ENCODE measurements at places on chromosomes 1 and 21. TPM values are rescaled to one million over a fixed set of nuclear protein-coding genes. Genes with fewer than 3 reads are reported as not detected.
A peak's percentile ranks its signal among the peaks of the same experiment; 100 is the strongest.

GRCh38 chr1:206757524-206758266, 12.9 kb upstream of the IL19 start:
- H3K27ac ChIP-seq, result no peak overlapping the region
- DNase-seq, result no peak
- no peaks in the 10 kb centered on the region for H3K36me3 ChIP-seq
- H3K4me1 ChIP-seq, result no peaks in the 10 kb centered on the region

The HSD3B1 gene
- not detected for total RNA-seq

DNA sequence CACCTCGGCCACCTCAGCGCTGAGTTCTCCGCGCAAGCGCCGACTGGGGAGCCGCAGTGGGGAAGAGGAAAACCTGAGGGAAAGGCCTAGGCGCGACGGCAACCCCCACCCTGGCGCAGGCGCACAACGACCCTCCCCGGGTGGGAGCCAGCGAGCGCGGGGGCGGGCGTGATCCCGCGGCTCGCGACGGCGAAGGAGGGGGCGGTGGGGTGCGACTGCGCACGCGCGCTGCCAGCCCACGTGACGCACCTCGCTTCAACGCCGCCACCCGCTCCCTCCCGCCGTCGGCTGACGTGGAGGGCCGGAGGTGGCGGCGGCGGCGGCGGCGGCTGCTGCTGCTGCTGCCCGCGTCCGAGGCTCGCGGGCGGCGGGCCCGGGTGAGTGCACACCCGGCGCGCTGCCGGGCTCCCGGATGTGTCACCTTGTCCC, at the start of the genes PIGP and TTC3:
TSS of gene PIGP (minus strand) at position 84 of the 429 bp plus-strand sequence. CDS start 556 bp downstream, outside the sequence.
TSS of gene TTC3 (plus strand) at position 267 of the 429 bp plus-strand sequence. CDS start 14,004 bp downstream, outside the sequence.
- no peaks in the 10 kb centered on the region for H3K4me1 ChIP-seq
- peak within 1 kb of the TSS; percentile 97 for H3K27ac ChIP-seq
- DNase-seq, result peak; percentile 98

The FAM163A gene
- not detected for total RNA-seq

The SPRR2A gene
- 0.60 TPM for total RNA-seq

DNA sequence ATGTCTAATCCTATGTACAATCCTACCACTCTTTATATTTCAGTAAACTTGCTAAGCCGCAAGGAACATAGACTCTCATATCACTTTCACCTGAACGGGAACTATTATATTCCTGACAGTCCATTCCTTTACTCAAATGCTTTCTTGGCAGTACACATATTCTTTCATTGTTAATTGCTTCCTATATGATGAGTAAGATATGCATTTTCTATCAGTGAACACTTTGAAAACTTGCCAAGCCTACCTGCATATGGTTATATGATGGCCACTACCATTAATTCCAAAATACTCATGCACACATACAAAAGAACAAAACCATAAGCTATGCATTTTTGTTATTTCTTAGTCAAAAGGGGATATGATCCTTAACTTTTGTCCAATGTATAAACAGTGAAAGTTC, 341.5 kb downstream of the VAV3 start:
- H3K27me3 ChIP-seq, result no peaks in the 10 kb centered on the region
- DNase-seq, result no peak
- no peaks in the 10 kb centered on the region for H3K36me3 ChIP-seq
- no peak overlapping the region for H3K4me3 ChIP-seq
- H3K4me1 ChIP-seq, result no peaks in the 10 kb centered on the region
- H3K27ac ChIP-seq, result no peak overlapping the region

The ENTREP3 gene
- 22.8 TPM for total RNA-seq

The NHLH1 gene
- 0.09 TPM for total RNA-seq

DNA sequence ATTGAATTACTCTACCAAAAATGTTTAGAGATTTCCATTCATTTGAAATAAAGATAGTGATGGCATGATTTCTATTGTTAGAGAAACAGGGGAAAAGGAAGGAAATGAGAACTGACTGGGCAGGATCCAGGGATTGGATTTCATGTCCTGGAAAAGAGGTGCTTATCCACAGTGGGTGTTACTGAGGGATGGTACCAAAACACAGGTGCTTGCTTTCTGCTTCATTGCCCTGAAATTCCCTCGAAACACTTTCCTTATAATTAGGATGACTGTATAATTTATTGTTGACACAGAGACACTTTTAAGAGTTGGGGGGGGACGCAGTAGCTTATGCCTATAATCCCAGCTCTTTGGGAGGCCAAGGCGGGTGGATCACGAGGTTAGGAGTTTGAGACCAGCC, 185.0 kb upstream of the KCNK2 start:
- H3K36me3 ChIP-seq, result no peaks in the 10 kb centered on the region
- H3K4me3 ChIP-seq, result no peak overlapping the region
- no peak overlapping the region for H3K27ac ChIP-seq

DNA sequence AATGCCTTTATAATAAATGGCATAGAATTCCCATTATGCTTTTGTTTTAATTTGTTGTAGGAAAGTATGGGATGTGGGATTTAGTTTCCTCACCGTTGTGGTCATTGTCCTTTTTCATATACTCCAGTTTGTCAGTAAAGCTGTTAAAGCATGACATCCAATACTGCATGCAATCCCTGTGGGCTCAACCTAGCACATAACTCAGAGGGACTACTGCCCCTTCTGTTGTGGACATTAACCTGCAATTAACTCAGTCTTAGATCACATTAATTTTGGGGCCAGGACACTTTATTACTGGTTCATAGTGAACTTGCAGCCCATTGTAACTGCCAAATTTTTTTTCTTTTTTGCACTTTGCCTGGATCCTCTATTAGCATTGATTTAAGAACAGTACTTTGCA, 112.5 kb downstream of the DNM3 start:
- DNase-seq, result peak; percentile 21
- no peak overlapping the region for H3K4me3 ChIP-seq
- no peaks in the 10 kb centered on the region for H3K4me1 ChIP-seq
- no peak overlapping the region for H3K27ac ChIP-seq

DNA sequence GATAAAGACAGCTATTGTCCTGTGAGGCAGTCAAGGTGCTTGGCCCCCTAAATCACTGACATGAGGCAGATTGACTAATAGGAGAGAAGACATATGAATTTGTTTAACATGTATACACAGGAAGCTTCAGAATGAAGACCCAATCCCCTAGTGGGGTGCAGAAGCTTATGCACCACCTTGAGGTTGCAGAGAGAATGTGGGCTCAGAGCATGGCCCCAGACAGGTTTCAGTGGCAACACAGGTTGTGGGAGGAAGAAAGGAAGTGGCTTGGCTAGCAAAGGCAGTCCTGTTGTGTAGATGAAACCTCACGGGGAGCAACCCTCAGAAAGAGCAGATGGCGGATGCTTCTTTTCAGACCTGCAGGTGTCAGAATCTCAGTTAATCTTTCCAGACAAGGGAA, 37.0 kb upstream of the PARP1 start:
- no peak overlapping the region for H3K4me3 ChIP-seq
- H3K27ac ChIP-seq, result no peak overlapping the region
- H3K36me3 ChIP-seq, result no peaks in the 10 kb centered on the region
- DNase-seq, result no peak
- no peaks in the 10 kb centered on the region for H3K27me3 ChIP-seq
- no peaks in the 10 kb centered on the region for H3K4me1 ChIP-seq

The FCER1G gene
- total RNA-seq, result 43.4 TPM

GRCh38 chr1:41765152-41765551, 153.6 kb downstream of the HIVEP3 start:
- H3K36me3 ChIP-seq, result no peaks in the 10 kb centered on the region
- no peak for DNase-seq
- H3K4me1 ChIP-seq, result no peaks in the 10 kb centered on the region
- H3K27me3 ChIP-seq, result no peaks in the 10 kb centered on the region

- H3K4me3 ChIP-seq, result peak overlapping the region; percentile 95
- H3K27ac ChIP-seq, result peak overlapping the region; percentile 98
- H3K4me1 ChIP-seq, result peaks cover 31% of the 10 kb centered on the region
- no peaks in the 10 kb centered on the region for H3K27me3 ChIP-seq
- peak; percentile 83 for DNase-seq
Observed at GRCh38 chr1:6601049-6601922, 1.4 kb downstream of the KLHL21 start.

GRCh38 chr21:25647647-25648046, 8.6 kb downstream of the JAM2 start:
- no peak overlapping the region for H3K4me3 ChIP-seq
- no peak overlapping the region for H3K27ac ChIP-seq
- H3K4me1 ChIP-seq, result no peaks in the 10 kb centered on the region
- H3K36me3 ChIP-seq, result no peaks in the 10 kb centered on the region

GRCh38 chr1:36321119-36321951, 2.1 kb downstream of the EVA1B start:
- no peaks in the 10 kb centered on the region for H3K27me3 ChIP-seq
- H3K4me1 ChIP-seq, result peaks cover 5% of the 10 kb centered on the region
- H3K36me3 ChIP-seq, result no peaks in the 10 kb centered on the region
- DNase-seq, result peak; percentile 95

The NTRK1 gene
- 1.0 TPM for total RNA-seq

DNA sequence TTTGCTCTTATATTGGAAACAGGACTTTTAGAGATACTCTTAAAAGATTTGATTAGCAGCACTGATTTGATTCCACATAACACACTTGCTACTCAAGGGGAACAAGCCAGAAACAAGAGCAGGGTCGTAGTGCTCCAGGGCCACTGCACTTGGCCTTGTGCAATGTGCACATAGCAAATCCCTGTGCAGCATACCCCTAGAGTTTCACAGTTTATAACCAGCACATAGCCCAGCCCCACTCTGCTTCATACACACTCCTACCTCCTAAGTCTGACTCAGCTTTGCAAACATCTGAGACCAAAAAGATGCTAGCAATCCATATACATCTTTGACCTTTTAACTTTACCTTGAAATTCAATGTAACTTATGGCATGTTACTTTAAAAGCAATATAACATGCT, 157.6 kb downstream of the VAV3 start:
- H3K4me1 ChIP-seq, result no peaks in the 10 kb centered on the region
- no peaks in the 10 kb centered on the region for H3K27me3 ChIP-seq
- no peaks in the 10 kb centered on the region for H3K36me3 ChIP-seq
- DNase-seq, result no peak

GRCh38 chr1:44919400-44919799, 67.0 kb downstream of the EIF2B3 start:
- H3K27ac ChIP-seq, result no peak overlapping the region
- DNase-seq, result no peak
- H3K4me3 ChIP-seq, result no peak overlapping the region
- H3K27me3 ChIP-seq, result no peaks in the 10 kb centered on the region
- H3K36me3 ChIP-seq, result no peaks in the 10 kb centered on the region

The CCDC17 gene
- 3.0 TPM for total RNA-seq

GRCh38 chr1:45005761-45006160, 5.4 kb downstream of the HECTD3 start:
- H3K27me3 ChIP-seq, result no peaks in the 10 kb centered on the region
- peaks cover 3% of the 10 kb centered on the region for H3K4me1 ChIP-seq
- H3K4me3 ChIP-seq, result no peak overlapping the region

The HPDL gene
- 0.66 TPM for total RNA-seq

DNA sequence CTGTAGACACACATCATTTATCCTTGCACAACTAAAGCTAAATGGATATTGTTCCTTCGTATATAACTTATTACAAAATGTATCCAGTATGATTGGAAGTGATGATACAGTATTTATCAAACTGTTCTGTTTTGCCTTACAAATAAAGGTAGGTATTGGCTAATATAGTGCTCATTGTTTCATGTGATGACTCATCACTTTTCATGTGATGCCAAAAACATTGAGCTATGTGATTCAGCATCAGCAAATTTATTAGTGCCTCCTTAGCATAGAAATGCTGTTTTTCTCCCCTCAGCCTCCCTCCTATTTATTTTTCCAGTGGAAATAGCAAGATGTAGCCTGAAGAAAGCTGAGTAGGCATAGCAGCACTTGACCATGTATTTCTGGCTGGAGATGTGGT, 228.6 kb upstream of the LYPLAL1 start:
- no peaks in the 10 kb centered on the region for H3K36me3 ChIP-seq
- no peak for DNase-seq
- no peaks in the 10 kb centered on the region for H3K27me3 ChIP-seq
- H3K4me1 ChIP-seq, result no peaks in the 10 kb centered on the region
- no peak overlapping the region for H3K4me3 ChIP-seq

GRCh38 chr1:60151311-60151710, 77.7 kb upstream of the C1orf87 start:
- H3K27me3 ChIP-seq, result no peaks in the 10 kb centered on the region
- no peaks in the 10 kb centered on the region for H3K4me1 ChIP-seq
- no peak overlapping the region for H3K27ac ChIP-seq
- H3K4me3 ChIP-seq, result no peak overlapping the region

GRCh38 chr1:244741692-244742091, 88.8 kb downstream of the DESI2 start:
- H3K27ac ChIP-seq, result no peak overlapping the region
- H3K27me3 ChIP-seq, result no peaks in the 10 kb centered on the region
- H3K36me3 ChIP-seq, result no peaks in the 10 kb centered on the region

GRCh38 chr21:28426545-28426944, 566.1 kb downstream of the LTN1 start:
- H3K4me1 ChIP-seq, result no peaks in the 10 kb centered on the region
- no peaks in the 10 kb centered on the region for H3K27me3 ChIP-seq
- H3K36me3 ChIP-seq, result no peaks in the 10 kb centered on the region
- H3K27ac ChIP-seq, result no peak overlapping the region

GRCh38 chr1:50659107-50659662, 235.9 kb upstream of the DMRTA2 start:
- H3K36me3 ChIP-seq, result no peaks in the 10 kb centered on the region
- H3K4me3 ChIP-seq, result no peak overlapping the region
- H3K27me3 ChIP-seq, result no peaks in the 10 kb centered on the region
- H3K27ac ChIP-seq, result no peak overlapping the region
- DNase-seq, result no peak
- H3K4me1 ChIP-seq, result no peaks in the 10 kb centered on the region

The SETD4 gene
- 22.5 TPM for total RNA-seq

DNA sequence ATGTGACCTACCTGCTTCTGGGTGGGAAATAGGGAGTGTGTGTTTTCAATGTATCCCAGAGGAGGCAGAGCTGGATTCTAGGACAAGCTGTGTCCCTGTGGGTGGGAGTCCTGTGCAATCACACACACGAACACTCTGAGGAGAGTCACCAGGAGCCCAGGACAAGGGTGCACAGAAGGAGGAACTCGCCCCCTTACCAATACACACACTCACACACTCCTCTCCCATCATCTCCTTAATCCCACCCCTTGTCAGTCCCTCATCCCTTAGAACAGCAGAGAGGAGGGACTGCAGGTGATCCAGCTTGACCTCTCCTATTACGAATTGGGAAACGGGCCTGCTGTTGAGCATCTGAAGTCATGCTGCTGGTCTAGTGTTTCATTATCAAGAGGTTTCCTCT, 8.5 kb upstream of the MYBPHL start:
- peaks cover 14% of the 10 kb centered on the region for H3K36me3 ChIP-seq
- no peaks in the 10 kb centered on the region for H3K4me1 ChIP-seq
- DNase-seq, result no peak
- H3K4me3 ChIP-seq, result no peak overlapping the region
- no peak overlapping the region for H3K27ac ChIP-seq

GRCh38 chr1:241007668-241008067, 349.3 kb downstream of the RGS7 start:
- no peaks in the 10 kb centered on the region for H3K27me3 ChIP-seq
- no peak overlapping the region for H3K4me3 ChIP-seq
- H3K36me3 ChIP-seq, result no peaks in the 10 kb centered on the region
- no peaks in the 10 kb centered on the region for H3K4me1 ChIP-seq
- DNase-seq, result no peak

DNA sequence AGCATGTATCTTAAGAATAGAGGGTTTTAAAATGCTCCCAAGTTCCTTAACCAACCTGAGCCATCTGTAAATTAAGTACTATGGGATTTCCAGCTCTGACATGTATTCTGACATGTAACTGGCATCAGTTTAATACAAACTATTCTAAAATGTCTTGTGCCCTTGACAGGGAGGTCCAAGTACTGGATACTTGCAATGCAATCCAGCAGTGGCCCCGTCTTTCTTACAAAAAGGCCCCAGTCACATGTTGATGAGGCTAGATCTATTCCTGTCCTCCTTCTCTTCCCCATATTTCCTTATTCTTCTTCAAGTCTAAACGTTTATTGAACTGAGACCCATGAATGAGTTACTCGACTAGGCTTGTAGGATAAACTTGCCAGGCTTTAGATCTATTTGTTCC, 46.4 kb downstream of the MRPL39 start:
- no peaks in the 10 kb centered on the region for H3K36me3 ChIP-seq
- H3K27me3 ChIP-seq, result no peaks in the 10 kb centered on the region
- no peak for DNase-seq
- H3K27ac ChIP-seq, result no peak overlapping the region
